ENCODE measurements at places on chromosomes 12 and 14. TPM values are rescaled to one million over a fixed set of nuclear protein-coding genes. Genes with fewer than 3 reads are reported as not detected.

- peak; percentile 98 for DNase-seq
Measured at GRCh38 chr12:121399391-121400331, at the start of gene RNF34. RNF34 (plus strand) TSS chr12:121400118; CDS start chr12:121400213, 95 bp downstream.

DNA sequence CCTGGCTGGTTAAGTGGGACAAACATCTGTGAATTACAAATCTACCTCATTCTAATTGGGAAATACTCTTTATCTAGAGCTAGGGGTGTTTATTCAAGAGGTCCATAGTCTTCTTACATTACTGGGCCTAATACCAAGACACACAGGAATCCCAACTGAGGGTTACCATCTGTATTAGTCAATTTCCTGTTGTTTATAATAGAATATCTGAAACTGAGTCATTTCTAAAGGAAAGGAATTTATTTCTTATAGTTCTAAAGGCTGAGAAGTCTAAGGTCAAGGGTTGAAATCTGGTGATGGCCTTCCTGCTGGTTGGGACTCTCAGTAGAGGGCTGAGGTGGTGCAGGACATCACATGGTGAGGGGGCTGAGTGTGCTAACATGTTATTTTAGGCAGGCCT lies 36.0 kb downstream of the RTRAF start:
- peak; percentile 65 for DNase-seq

DNA sequence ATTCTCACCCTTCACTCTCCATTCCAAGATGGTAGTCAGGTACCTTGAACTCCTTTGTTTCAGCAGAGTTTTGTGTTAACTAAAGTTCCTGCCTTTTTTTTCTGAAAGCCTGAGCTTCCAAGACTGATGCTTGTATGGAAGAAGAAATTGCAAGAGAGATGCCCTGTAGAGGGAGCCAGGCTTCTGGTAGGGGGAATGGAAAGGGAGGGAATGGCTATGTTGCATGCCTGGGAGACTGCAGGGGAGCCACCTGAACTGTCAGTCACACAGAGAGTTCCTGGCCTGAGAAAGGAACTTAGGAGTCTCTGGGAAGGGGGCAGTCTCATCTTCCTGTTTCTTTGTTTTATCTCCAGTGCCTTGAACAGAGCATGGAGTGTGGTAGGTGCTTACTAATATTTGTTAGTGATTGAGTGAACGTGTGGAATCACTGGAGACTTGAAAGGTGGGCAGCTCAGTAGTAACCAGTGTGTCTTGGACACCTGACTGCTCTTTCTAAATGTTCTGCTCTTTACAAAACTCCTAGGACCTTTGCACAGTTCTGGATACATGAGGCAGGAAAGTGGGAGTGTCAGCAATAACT lies 132.2 kb downstream of the ANO4 start:
- peak; percentile 19 for DNase-seq

- no peak for DNase-seq
Measured at GRCh38 chr12:26696048-26696612, 136.9 kb downstream of the ITPR2 start.

GRCh38 chr14:37870170-37870569 lies 274.7 kb downstream of the TTC6 start:
- DNase-seq = no peak

DNA sequence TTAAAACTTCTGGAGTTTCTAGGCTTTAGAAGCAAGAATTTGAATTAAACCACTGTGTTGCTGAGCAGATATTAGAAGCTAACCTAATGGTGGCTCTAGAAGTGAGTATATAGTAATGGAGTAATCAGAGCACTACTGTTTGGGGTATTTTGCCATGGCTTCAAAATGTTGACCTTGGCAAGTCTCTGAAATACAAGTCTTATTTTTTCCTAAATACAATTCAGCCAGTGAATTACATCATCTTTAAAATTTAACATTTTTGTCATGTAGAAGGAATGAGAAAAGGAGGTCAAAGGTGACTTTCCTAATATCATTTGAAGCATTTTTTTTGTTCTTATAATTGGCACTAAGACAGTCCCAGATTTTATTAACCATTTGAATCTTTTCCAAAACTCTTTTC lies 25.2 kb downstream of the PMCH start:
- no peak for DNase-seq

VRTN gene
- not detected for total RNA-seq

DNA sequence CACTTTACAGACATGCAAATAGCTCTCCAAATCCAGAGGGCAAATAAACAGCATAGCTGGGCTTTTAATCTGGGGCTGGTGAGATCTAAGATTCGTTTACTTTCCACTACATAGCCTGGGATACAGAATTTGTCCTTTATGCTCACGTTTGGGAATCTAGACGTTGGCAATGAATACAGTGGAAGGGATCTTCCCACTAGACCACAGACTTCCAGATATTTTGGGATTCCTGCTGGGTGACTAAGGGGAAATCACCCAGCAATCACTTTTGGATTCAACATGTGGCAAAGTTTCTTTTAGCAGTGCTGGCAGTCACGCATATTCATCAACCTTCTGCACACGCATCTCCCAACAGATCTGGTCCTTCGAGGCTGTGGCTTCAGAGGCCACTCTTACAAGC lies 23.5 kb downstream of the APPL2 start:
- peak; percentile 96 for DNase-seq

- no peak for DNase-seq
Measured at GRCh38 chr14:74838166-74838565, 37.8 kb downstream of the PROX2 start.

- DNase-seq = no peak
Measured at GRCh38 chr14:42378274-42378673, 771.6 kb downstream of the LRFN5 start.

DNA sequence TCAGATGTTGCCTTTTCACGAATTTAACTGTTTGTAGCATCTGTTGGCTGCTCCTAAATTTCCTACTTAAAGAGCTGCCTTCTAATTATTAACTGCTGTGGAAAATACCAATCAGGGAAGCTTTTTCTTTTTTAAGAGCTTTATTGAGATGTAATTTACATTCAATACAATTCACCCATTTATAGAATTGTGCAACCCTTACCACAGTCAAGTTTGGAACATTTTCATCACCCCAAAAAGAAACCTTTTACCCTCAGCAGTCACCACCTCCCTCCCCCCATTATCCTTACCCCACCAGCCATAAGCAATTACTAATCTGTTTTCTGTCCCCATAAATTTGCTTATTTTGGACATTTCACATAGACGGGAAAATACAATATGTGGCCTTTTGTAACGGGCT lies 1.4 kb downstream of the PCNX4 start:
- no peak for DNase-seq

SLCO1B1 gene
- total RNA-seq = not detected

- DNase-seq = no peak
Measured at GRCh38 chr14:35576260-35576659, 42.3 kb downstream of the INSM2 start.

DNA sequence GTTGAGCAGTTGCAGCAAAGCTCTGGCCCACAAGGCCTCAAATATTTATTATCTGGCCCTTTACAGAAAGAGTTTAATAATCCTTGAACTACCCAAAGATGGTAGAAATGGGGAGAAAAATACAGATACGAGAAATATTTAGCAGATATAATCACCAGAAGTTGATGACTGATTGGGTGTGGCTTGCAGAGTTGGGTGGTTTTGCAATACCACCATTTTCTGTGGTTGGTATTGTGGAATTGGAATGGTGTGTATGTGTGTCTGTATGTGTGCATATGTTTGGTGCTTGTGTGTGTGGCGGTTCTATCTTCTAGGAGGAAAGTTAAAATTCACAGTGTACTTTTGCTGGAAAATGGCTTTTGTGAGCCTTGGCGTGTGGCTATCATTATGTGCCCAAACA lies 85.4 kb upstream of the MANSC4 start:
- peak; percentile 73 for DNase-seq

GPR132 gene
- not detected for total RNA-seq

NRL gene
- 1.5 TPM for total RNA-seq

- no peak for DNase-seq
Measured at GRCh38 chr12:19792028-19792427, 352.7 kb downstream of the AEBP2 start.

DNA sequence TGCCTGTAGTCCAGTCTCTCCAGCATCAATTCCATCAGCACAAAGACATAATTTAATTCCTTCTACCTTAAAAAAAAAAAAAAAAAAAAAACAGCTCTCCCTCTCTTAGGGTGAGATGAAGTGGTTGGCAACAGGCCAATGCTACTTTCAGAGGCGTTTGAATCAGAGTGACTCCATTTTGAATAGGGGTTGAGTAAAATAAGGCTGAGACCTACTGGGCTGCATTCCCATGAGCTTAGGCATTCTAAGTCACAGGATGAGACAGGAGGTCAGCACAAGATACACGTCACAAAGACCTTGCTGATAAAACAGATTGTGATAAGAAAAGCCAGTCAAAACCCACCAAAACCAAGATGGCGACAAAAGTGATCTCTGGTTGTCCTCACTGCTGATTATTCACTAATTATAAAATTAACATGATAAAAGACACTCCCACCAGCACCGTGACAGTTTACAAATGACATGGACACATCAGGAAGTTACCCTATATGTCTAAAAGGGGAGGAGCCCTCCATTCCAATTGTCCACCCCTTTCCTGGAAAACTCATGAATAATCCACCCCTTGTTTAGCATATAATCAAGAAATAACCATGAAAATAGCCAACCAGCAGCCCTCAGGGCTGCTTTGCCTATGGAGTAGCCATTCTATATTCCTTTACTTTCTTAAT lies 6.9 kb upstream of the TCL1B start:
- no peak for DNase-seq

CIDEB gene
- total RNA-seq = not detected

DNA sequence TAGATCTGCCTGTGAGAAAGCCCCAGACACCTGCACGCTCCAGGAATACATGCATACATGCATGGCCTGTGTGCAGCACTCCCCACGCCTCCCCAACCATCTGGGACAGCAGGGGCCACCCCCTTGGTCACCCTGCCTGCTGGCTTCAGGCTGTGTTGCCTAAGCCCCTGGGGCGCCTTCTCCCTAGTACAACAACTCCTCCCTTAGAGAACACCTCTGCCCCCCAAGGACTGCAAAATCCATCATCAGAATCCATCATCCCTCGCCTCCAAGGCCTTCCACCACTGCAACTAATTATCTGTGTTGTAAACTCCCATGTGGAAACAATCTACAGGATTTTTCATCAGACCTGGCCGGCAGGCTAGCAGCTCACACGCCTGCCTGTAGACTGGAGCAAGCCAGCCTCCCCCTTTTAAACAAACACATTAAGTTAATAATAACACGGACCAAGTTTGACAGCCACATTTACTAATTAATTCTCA lies 36.8 kb downstream of the ZFP36L1 start:
- peak; percentile 20 for DNase-seq

GRCh38 chr14:77979666-77980351 lies 179.9 kb downstream of the ADCK1 start:
- DNase-seq = peak; percentile 19

TMEM106C gene
- 237 TPM for total RNA-seq

DNA sequence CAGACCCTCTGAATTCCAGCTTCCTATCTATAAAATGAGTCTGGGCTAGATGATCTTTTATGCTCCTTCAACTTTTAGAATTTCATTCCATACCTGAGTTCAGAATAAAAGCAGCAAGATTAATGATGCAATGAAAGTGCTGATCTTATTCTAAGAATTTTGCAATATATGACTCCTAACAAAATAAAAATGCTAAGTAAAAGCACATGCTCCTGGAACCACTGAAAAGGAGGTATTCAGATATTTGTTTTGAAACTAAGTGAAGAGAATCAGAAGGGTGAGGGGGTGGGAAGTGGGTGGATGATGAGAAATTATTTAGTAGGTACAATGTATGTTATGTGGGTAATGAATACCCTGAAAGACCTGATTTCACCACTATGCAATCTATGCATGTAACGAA lies 216.6 kb downstream of the PTPRO start:
- DNase-seq = no peak

C1QL4 gene
- 3.3 TPM for total RNA-seq
